ENCODE measurements at places on chromosomes 13 and 19. TPM values are rescaled to one million over a fixed set of nuclear protein-coding genes. Genes with fewer than 3 reads are reported as not detected.

DNA sequence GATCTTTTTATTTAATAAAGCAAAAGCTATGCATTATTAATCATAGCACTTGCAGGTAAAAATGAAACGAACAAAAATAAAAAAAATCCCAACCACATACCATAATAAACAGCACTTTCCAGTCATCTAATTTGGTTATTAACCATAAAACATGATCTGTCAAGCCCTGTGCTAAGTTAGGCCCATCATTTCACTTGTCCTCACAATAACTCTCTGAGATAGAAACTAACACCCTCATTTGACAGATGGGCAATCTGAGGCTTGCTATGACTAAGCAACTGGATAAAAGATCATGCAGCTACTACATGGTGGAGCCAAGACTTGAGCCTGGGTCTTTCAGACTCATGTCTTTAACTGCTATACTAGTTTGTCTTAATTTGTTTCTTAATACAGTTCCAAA lies 21.8 kb downstream of the PROSER1 start:
- no peak for DNase-seq

DNA sequence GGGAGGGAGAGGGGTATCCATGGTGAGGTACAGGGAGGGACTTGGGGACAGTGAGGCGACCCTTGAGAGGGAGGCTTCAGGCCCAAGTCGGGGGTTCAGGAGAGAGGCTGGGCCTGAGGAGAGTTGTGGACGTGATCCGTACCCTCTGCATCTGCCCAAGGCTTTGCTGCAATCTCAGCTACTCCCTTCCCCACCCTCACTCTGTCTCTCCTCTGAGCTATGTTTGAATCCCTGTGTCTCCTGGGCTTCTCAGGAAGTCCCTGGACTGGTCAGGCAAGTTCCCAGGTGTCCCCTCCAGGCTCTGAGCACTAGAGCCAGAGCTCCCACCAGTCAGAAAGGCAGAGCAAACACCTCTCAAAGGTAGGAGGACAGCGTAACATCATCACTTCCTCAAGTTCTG lies 1.8 kb downstream of the LIN37 start:
- no peak for DNase-seq

ICAM5 gene
- total RNA-seq = 2.0 TPM

LRRC8E gene
- total RNA-seq = not detected

DNA sequence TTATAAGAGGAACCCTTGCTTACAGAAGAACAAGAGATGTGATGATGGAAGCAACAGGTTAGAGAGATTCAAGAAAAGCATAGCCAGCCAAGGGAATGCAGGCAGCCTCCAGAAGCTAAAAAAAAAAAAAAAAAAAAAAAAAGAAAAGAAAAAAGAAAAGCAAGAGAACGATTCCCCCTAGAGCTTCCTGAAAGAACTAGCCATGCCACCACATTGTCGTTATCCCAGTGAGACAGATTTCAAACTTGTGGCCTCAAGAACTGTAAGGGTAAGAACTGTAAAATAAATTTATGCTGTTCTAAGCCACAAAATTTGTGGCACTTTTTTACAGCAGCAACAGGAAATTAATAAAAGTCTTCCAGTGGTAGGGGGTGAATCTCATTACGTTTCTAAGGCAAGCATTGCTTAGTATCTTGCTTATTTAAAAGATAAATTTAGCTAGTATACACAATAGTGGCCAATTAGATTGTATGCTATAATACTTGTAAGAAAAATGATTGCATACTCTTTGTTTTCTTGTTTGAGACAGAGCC lies 21.8 kb downstream of the RFXAP start:
- DNase-seq = no peak

GSX1 gene
- not detected for total RNA-seq

- DNase-seq = no peak
Measured at GRCh38 chr19:34589730-34590129, 87.2 kb downstream of the SCGB2B2 start.

DNA sequence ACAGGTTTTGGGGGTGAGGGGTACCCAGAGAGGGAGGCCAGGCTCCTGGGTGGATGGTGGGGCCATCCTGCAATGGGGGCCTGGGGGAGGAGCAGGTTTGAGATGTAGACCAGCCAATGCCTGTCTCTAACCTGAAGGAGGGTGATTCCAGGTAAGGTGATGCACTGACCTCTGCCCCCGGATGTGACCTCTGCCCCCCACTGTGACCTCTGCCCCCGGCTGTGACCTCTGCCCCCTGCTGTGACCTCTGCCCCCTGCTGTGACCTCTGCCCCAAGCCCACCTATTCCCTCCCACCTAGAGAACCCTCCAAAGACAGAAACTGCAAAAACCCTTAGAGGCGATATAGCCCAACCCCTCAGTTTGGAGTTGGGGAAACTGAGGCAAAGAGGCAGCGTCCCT lies 10.3 kb upstream of the SPACA4 start:
- DNase-seq = no peak

Measured in CD8-positive, alpha-beta memory T cell (primary cell).